Pancreas (tissue), 10 donors: ENCODE measurements at places on chromosomes 3 and 15. TPM values are rescaled to one million over a fixed set of nuclear protein-coding genes. Genes with fewer than 3 reads are reported as not detected.
A peak's percentile ranks its signal among the peaks of the same experiment; 100 is the strongest.

GRCh38 chr3:76083992-76084391 lies 298.6 kb upstream of the ZNF717 start:
- DNase-seq, result no peak

- no peak for DNase-seq
Measured at GRCh38 chr3:65551945-65552344, 486.8 kb downstream of the MAGI1 start.

DNA sequence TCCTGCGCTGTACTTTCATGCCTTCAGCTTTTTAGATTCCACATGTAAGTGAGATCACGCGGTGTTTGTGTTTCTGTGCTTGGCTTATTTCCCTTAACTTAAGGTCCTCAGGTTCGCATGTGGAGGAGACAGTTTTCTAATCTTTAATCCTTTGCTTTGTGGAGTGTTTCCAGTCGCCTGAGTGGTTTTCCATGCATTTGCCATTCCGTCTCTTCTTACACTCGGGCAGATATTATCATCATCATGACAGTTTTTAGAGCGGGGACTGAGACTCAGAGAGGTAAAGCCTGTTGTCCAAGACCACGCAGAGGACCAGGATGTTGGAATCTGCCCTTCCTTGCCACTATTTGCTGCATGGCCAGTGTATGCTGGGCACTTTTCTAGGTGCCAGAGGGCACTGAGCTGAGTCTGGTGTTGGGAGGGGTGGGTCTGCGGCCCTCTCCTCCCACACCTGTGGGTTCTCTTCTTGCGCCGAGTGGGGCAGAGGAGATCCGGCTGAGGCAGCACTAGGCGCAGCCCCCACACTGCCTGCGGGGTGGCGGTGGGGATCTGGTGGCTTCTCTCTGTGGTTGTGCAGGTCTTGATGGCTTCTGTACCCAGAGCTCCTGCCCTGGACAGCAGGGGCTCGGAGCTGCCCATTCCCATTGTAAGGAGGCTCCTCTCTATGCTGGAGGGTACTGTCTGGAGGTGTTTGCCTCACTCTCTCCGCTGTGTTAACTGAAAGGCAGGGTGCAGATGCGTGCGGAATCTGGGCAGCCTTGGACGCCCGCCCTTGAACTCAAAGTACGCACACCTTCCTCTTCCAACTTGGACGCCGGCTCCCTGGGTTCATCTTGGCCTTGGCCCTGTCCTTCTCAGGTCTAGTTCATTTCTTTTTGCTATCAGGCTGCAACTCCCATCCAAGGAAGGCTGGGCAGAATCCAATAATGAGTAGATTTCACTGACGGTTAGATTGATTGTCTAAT lies 156.0 kb upstream of the RGMA start:
- no peak for DNase-seq

The RHOV gene
- 10.9 TPM for total RNA-seq

DNA sequence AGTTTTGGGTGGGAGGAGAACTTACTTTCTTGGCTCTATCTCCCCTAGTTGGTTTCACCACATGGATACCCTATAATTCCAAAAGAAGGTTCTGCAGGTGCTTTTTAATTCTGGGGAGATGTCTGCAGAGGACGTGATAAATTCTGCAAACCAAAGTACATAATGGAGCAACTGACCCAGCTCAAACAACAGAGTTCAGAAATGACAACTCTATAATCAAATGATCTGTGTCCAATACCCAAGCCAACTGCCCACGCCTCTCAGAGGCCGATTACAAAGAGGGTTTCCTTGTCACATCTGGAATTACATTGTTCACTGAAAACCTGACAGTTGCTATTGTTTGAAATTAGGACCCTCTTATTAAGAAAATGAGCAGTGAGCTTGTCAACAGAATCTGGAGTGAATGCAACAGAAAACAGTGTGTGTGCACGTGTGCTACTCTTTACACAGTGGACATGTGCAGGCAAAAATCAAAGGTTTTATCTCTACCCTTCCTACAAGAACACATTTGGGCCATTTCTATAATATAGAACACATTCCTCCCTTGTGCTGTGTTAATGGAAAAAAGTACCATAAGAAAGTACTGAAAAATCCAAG lies 593.0 kb downstream of the MAGI1 start:
- DNase-seq, result no peak

DNA sequence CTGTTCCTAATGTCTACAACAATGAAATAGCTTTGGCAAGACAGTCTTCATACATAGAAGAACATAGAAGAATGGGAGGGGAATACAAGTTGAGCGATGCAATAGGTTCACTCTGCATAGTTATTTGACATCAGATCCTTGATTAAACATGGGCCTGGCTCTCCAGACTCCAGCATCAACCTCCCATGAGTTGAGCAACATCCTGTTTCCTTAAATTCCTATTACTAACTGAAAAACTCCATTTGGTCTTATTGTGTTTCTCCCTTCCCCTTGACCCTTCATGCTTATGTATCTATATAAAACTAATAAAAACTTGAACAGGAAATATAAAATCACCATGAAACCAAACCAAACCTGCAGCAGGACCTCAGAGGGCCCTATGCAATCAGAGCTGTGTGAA lies 304.5 kb upstream of the SATB1 start:
- DNase-seq, result no peak

DNA sequence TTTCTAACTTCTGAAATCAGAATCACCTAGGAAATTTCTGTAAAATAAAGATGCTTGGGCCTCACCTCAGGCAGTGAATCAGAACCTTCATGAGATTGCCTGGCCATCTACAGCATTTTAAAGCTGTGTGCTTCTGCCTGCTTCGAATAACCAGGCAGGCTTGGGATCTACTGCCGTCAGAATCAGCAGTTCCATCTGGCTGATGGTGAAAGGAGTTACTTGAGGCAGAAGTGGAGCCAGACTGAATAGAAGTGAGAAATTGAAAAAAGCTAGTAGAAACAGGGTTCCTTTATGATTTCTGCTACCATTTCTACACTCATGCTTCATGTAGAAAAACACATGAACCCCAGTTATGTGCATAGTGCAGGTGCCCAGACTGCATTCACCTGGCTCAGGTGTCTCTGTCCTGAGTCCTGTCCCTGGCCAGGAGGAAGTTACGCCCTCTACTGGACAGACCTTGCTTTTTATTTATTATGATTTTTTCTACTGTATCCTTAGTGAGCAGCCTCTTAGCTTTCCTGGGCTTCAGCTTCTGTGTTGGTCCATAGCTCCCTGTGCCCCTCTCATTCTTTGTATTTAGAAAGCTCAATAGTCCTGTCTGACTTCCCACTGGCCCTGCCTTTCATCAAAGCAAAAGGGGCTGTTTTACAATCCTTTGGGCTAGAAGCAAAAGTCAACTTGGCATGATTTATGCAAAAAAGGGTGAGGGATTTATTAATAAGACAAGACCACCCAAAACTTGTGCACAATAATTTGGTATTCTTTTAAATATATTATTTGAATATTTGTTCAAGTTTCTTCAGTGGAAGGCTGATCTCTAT lies 200.8 kb upstream of the GOLGA6L4 start:
- DNase-seq, result peak; percentile 18

- no peak for DNase-seq
Measured at GRCh38 chr3:55963601-55964000, 476.5 kb upstream of the WNT5A start.

The IMPG2 gene
- total RNA-seq, result 0.06 TPM

GRCh38 chr15:73857193-73857920 lies 16.0 kb upstream of the TBC1D21 start:
- no peak for DNase-seq

DNA sequence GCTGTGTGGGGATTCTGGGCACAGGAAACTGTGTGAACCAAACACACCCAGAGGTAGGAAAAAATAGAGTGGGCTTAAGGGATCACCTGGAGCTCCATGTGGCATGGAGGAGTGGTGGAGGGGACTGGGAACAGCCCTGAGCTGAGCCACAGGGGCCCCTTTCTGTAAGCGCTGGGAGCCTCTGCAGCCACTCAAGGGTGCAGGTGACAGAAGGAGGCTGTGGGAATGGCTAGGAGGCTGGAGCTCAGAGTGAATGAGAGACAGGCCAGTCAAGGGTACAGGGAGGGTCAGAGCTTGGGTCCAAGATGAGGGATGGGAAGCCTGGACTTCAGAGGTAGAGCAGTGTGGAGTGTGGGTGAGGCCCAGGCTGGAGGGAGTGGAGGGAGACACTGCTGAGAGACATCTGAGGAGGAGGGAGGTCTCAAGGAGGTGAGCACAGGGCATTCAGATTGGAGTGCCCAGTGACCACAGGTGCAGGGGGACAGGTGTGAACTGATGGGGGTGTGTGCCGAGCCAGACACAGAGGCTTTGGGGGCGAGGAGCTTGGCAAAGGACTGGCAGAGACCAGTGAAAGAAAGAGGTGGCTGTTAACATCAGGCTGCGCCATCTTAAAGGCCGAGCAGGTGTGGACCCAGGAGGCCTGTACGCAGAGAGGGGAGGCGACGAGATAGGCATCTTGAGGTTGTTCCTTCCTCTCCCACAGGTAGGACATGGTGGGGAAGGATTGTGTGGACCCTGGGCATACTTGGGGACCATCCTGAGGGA lies 56.8 kb downstream of the FGD5 start:
- no peak for DNase-seq

GRCh38 chr15:91238644-91239425 lies 138.8 kb downstream of the SV2B start:
- DNase-seq, result no peak

The PARP15 gene
- total RNA-seq, result 0.49 TPM

The KCNMB3 gene
- total RNA-seq, result 2.9 TPM

- DNase-seq, result no peak
Measured at GRCh38 chr15:75389791-75390382, 21.5 kb upstream of the MAN2C1 start.

The SLC27A2 gene
- total RNA-seq, result 6.1 TPM

DNA sequence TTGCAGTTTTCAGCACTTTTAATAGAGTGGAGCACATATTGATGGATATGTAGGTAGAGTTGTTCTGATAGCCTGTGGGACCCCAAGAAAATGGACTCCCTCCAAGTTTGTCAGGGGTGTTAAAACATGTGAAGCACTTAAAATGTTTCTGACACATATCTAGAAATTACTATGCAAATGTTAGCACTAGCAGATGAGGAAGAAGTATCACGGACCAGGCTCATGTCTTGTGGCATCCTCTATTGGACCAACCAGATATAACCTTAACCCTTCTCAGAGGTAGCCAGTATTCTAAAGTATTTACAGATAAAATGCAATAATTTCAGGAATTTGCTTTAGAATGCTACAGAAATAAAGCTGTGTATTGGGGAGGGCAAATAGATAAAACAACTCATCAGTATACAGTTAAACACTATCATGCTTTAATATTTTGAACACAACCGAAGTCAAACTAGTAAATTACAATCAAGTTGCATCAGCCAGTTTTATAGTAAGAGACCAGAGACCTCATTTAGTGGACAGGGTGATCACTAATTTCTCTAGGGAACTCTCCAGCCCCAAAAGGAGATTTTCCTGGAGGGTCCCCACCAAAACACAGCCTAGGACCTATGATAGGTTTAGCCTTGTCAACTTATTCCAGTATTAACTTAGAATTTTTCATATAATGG lies 57.2 kb upstream of the FBN1 start:
- no peak for DNase-seq

GRCh38 chr3:78820542-78820941 lies 947.3 kb downstream of the ROBO1 start:
- no peak for DNase-seq

GRCh38 chr3:25454005-25454927 lies 26.2 kb downstream of the RARB start:
- no peak for DNase-seq

DNA sequence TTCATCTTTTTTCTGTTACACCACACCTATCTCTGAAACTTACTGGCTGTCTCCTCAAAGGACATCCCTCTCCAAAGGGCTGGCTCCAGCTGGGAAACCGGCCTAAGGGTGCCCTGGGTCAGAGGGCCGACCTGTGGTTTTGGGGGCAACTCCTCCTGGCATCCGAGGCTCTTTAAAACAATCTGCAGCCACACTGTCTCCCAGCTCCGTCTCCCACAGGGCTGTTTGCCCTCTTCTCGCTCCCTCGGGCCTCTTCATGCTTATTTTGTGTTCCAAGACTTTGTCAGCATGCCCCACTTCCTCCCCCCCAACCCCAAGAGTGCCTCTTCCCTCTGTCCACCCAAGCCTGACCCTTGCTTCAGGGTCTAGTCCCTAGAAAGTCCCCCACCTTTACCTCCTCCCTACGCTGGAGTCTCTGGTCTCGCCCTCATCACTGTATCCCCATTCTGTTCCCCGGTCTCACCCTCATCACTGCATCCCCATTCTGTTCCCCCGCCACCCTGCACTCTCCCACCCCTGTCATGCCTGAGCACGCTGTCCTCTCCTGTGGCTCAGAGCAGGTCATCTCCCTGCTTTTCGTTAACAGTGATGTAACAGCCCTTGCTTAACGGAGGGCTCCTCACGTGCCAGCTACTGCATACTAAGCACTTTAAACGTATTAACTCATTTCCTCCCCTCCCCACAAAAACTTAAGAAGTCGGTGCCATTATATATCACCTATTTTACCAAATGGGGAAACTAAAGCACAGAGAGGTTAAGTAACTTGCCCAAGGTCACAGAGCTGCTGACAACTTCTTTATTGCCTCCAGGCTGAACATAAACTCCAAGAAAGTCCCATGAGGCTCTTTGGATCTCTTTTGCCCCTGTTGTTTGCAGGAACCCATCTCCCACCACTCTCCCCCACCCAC lies 1.1 kb upstream of the CSK start:
- no peak for DNase-seq

The PSTPIP1 gene
- total RNA-seq, result 0.83 TPM

GRCh38 chr3:190972840-190973270 lies 110.4 kb upstream of the GMNC start:
- DNase-seq, result no peak

The RYR3 gene
- total RNA-seq, result 0.17 TPM

DNA sequence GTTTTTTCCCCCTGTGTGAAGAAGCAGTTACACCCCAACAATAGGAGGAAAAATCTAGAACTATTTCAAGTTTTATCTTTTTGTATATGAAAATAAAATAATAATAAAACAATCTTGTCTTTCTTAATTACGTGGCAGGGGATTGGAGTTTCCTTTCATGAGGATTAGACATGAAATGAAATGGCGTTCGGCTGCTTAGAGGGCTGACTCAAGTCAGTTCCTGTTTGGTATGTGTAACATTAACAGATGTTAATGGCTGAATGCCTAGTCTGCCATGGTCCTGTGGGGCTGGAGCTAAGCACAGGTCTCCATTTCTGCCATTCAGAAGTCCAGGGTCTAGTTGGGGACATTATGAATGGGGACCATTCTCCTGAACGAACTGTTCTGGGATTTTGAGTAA lies 3.1 kb upstream of the EXOG start:
- DNase-seq, result no peak

DNA sequence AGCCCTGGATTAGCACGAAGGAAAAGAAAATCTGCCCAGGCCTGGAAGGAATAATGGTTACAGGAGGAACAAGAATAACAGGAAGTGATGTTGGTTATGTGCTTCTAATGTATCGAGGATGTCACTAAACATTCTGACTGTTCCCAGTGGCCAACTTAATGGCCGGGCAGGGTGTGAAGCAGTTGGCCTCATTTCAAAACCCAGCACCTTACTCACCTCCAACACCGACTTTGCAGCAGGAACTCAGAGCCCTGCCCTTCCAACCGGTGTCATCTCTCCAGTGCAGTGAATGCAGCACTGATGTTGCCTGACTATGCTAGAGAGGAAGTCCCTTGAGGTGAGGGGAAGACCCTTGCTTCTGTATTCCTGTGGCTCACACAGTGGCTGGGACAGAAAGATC lies 162.4 kb upstream of the LRTM1 start:
- DNase-seq, result no peak

The TADA3 gene
- total RNA-seq, result 20.7 TPM
